ENCODE measurements at places on chromosomes 7 and 10. TPM values are rescaled to one million over a fixed set of nuclear protein-coding genes. Genes with fewer than 3 reads are reported as not detected.

The OR13A1 gene
- total RNA-seq: not detected

The SPRN gene
- not detected for total RNA-seq

The P4HA1 gene
- 25.0 TPM for total RNA-seq

The KCND2 gene
- 1.4 TPM for total RNA-seq

The RSPH10B2 gene
- not detected for total RNA-seq
